ENCODE measurements at places on chromosomes 2 and 18.

- no peak for DNase-seq
These were observed 385.4 kb upstream of the SYT4 start for GRCh38 chr18:43662657-43663056.

- no peak for DNase-seq
These were observed 379.6 kb downstream of the FBXO15 start for GRCh38 chr18:73768043-73768442.

DNA sequence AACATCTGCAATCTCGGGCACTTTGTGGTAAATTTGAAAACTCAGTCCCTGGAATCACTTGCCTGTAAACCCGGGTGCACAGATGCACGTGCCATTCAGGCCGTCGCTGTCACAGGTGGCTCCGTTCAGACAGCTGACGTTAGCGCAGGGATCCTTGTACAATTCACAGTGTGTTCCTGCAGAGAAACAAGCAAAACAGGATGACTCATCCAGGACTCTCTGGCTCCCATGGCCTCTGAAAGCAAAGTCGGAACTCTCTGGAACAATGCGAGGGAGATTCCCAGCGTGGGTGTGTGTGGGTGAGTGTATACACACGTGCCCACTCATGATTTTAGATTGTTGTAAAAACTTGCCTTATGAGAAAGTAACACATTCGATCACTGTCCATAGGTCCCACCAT is 136.1 kb upstream of the PID1 start:
- DNase-seq, result peak; percentile 66

DNA sequence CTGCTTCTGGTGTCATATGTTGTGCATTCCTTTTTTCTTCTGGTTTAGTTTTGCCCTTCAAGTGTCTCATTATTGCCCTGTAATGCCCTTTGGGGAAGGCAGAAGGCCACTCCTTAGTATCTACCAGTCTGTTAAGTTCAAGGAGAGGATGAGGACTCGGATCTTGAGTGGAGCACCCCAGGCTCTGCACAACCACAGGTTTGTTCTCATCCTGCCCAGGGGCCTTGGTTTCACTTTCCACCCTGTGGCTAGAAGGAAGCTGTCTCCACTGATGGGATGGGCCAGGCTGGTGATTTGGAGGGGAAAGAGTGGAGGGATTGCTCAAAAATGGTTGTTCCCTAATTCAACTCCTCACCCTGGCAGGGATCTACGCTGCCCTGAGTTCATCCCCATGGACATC is 30.2 kb upstream of the RAB11FIP5 start:
- no peak for DNase-seq

- DNase-seq, result no peak
These were observed 411.7 kb upstream of the MYT1L start for GRCh38 chr2:2742726-2743125.

- DNase-seq, result no peak
These were observed 67.7 kb downstream of the FAM210A start for GRCh38 chr18:13658436-13659204.

- no peak for DNase-seq
These were observed 1.3 kb downstream of the FMNL2 start for GRCh38 chr2:152336119-152336853.

DNA sequence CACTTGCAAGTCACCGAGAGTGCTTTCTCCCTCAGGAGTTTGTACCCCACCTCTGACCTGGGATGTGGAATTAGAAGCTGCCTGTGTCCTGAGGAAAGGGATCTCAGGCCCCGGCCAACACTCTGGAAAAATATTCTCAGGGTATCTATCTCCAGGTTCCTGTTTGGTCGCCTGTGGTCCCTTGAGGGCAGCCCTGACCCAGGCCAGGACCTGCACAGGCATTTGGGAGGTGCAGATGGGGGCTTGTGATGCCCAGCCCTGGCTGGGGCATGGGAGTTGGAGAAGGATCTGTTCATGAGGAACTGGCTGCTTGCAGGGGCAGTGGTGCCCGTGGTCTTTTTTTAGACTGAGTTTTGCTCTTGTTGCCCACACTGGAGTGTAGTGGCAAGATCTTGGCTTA is 46.3 kb downstream of the MYCN start:
- no peak for DNase-seq

GRCh38 chr2:11732587-11732986 is 13.8 kb upstream of the LPIN1 start:
- DNase-seq, result no peak

DNA sequence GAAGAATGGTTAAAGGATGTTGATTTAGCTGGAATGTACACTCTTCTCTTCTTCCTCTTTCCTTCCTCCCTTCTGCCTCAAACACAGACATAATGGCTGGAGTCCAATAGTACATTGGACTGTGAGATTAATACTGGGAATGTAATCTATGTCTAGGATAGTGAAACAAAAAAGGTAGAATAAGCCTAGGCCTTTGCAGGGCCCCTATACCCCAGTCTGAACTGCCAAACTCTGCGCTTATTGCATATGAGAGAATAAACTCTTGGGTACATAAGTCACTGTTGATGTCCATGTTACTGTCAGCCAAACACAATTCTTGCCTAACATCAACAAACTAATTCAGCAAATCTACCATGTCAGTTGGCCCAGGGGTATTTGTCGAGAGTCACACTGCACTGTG is 29.7 kb upstream of the CCDC150 start:
- DNase-seq, result no peak

DNA sequence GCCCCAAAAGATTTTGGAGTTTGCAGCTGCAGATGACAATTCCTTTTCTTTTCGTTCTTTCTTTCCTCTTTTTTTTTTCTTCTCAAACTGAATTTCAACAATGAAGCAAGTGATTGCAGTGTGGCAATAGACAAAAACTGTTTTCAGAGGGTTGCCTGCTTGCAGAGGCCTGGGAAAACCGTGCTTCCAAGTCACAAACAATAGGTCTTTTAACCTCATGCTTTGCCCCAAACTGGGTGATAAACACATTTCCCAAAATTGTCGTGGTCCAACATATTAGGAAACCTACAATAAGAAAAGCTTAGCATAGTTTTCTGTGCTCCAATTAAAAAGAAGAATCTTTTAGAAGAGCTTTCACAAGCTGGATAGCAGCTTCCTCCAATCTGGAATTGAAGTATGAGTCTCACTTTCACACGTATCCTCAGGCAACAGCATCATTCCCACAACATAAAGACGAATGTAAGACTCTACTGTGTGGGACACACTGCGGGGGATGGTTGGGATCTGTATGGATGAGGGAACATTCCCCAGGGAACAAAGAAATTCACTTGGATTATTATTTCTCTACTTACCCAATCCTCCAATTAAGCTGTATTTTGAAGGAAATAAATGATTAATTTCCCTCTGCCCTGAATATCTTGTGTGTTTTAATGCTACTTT is 656.1 kb downstream of the RNF144A start:
- no peak for DNase-seq

DNA sequence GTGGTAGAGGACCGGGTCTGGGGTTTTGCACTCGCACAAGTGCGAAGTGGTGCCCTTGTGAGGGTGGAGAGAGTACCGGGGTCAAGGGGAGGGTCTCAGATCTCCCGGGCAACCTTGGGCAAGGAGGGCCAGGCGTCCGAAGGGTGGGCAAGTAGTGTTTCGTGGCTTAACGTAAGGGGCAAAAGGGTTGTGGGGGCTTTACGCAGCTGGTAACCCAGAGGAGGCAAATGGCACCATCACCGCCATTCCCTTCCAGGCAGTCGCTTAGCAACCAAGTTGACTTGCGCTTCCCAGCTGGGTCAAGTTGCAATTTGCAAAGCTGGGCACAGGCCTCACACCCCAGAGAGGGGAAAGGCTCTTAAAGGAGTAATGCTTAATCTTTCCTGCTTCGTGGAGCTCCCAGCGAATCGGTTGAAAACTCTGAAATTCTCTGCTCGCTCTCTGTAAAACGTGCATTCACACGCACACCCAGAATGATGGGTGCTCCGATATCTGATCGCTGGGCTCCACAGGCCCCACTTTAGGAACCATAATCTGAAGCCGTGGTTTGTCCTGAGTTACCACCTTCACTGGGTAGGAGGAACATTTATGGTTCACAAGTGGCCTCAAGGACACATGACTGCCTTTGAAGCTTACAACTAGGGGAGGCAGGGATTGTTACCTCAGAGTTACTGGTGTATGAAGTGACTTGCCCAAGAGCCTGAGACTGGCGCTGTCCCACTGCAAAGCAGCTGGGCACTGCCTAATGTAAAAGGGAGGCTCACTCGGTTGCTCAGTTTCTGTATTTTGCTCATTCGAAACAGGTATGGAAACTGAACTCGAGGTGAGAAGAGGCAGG is 127.9 kb downstream of the UXS1 start:
- DNase-seq, result no peak

DNA sequence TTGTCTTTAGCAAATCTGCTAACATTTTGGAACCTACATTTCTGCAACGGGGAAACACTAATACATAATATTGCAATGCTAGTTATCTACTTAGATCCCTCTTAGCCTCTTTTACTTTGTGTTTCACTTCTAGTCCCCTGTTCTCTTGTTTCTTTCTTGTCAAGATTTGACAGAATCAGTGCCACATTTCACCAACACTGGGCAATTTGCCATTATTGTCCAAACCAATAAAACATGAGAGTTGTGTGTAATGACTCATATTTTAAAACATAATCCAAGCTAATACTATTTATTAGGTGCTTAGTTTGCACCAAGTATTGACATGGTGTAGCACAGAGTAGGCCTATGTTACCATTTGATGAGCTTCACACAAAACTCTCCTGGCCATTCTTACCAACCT is 33.7 kb upstream of the ACVR1C start:
- no peak for DNase-seq

DNA sequence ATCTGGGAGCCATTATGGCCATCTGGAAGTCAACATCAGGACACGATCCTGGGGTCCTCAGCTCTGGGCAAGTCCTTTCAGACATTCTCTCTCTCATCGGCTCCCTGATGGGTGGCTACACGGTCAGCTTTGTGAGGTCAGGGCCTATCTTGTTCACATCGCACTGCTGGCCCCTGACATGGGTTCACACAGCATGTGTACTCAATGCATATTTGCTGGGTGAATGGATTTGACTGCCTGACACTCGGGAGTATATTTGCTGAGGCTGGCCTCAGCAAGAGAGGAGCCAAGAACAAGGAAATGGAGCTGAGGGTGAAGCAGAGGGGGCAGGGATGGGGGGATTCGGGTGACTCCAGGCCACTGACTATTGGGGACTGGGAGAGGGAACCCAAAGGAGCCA is 50.5 kb downstream of the SLC4A5 start:
- DNase-seq, result no peak

DNA sequence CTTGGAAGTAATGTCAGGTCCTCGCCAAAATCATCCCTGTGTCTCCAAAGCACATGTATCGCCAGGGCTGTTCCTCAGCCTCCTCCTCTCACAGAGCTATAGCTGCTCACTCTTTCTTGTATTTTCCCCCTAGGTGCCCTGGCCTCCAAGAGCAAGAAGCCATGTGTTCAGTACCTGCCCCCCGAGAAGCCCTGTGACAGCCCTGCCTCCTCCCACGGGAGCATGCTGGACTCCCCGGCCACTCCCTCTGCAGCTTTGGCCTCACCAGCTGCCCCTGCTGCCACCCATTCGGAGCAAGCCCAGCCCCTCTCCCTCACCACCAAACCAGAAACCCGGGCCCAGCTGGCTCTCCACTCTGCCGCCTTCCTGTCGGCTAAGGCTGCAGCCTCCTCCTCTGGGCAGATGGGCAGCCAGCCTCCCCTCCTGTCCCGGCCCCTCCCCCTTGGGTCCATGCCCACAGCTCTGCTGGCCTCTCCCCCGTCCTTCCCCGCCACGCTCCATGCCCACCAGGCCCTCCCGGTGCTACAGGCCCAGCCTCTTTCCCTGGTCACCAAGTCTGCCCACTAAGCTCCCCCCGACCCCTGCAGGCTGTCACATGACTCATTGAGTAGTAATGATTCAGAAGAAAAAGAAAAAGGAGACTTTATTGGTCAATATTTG is 18.8 kb downstream of the TGOLN2 start:
- DNase-seq, result no peak

DNA sequence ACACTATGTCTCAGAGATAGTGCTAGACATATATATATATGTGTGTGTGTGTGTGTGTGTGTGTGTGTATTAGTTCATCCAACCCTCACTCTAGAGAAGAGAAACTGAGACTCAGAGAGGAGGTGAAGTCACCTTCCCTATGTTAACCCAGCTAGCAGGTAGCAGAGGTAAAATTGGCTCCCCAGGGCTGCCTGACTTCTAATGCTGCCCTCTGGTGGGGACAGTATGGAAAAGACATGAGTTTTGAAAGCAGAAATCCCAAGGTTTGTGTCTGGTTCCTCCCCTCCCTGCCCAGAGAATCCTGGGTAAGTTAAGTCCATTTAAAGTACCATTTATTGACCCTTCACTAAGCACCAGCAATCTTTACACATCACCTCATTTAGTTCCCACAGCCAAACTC is 137.7 kb downstream of the THNSL2 start:
- no peak for DNase-seq

- peak; percentile 89 for DNase-seq
These were observed 162.4 kb downstream of the CELF4 start for GRCh38 chr18:37403100-37403781.

- no peak for DNase-seq
These were observed 25.8 kb downstream of the CTLA4 start for GRCh38 chr2:203893401-203893800.

- DNase-seq, result no peak
These were observed 3.4 kb downstream of the SCTR start for GRCh38 chr2:119520696-119521432.

GRCh38 chr2:182240862-182241371 is 185.9 kb downstream of the PDE1A start:
- no peak for DNase-seq

DNA sequence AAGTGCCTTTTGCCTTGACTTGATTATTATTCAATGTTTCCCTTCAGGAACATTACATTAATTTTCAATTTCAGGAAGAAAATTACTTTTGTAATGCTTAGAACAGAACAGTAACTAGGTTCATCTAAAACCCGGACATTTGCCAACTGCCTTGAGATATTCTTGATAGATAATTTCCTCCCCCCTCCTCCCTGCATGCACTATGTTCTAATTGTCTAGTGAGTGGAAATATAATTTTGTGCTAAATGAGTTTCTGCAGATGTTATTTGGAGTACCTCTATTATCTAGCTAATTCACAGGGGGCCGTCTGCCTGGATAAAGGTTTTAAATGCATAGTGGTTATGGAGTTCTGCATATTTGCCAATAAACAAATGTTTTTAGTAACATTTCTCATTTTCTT is 200.3 kb upstream of the SLC39A10 start:
- DNase-seq, result no peak

DNA sequence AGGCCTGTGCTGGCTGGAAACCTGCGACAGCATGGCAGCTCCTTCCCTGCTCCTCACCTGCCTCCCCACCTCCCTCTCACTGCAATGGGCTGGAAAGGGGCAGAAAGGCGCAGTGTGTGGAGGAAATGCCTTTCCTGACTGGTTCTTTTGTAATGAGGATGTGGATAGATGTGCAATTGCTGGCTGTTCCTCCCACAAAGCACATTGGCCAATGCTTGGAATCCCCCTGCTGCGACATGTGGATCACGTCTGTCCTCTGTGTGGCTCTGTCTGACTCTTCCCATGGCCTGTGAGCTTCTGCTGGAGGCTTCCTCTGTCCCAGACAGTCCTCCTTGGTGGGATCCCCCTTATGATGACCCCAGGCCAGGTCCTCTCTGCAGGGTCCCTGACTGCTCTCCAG is 172.5 kb downstream of the NCK2 start:
- DNase-seq, result no peak

Data from GM04504 (cell line).